Left lung (tissue), 14 donors: ENCODE measurements at places on chromosomes 2 and 18.

DNA sequence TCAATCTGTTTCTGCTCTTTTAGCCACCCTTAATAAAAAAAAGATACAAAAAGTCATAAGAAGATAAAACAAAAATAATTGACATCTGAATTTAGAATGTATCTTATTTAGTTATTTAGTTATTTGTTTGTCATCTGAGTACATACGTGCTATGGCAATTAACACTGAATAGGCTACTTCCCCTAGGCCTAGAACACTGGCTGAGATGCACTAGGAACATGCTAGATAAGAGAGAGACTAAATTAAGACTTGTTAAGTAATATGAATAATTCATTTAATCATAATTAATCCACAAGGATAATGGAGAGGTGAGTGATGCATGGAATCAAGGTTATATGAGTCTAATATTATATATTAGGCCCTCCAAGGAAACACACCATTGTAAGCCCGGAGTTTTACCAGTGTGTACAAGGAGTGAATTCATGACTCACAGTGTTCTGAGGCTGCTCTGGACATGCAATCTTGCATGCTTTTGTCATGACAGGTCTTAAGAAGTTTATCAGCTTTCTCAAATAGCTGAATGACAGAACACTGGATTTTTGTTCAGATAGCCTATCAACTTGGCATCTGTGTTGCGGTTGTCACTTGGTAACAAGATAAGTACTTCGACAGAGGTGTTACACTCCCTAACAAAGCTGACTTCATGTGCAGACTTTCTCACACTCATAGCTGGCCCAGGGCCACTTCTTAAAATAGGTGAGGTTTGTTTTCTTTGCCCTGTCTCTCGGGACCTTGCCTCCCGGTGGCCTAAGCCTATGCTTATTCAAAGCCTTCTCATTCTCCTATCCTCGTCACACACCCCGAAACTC, 5.0 kb upstream of the SERPINB2 start:
- DNase-seq, result no peak

- DNase-seq, result no peak
These were observed 35.7 kb downstream of the GNAL start for GRCh38 chr18:11724781-11725180.

DNA sequence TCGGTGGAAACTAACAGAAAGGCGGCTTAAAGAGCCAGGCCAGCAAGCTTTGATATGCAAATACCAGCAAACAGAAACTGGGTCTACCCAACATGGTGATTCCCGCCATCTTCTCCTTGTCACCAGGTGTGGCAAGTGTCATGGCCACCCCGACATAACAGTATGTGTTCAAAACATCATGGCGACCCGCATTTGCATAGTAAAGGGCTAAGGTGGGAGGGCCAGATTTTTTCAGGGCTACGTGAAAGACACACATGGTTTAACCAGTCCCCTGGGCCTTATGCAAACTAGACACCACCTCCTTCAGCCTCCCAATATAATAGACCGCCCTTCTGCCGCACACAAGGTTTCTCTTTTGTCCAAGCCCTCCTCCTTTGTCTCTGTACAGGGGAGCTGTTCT, 260.4 kb downstream of the METTL4 start:
- no peak for DNase-seq

DNA sequence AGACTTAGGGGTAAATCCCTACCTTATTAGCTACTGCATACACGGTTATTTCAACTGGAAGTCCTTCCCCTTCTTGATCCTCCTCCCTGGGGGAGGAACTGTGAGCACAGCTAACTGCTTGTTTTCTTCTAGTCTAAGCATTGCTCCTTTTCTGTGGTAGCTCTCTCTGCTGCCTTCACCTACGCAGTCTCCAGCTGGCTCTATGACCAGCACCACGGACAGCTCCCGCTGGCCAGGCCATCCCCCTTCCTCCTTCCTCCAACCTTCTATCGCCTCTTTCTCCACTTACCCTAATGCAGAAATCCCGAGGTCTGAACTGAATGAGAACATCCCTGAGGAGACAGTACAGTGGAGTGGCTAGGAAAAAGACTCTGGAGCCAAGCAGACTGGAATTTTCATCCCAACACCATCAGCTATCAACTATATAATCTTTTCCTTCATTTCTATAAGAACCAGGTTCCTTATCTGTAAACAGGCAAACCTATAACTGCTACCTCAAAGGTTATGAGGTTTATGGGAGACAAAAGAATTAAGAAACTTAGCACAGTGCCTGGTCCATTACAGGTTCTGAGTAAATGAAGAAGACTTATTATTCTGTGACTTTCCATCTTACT, 4.7 kb upstream of the CFAP65 start:
- peak; percentile 67 for DNase-seq

DNA sequence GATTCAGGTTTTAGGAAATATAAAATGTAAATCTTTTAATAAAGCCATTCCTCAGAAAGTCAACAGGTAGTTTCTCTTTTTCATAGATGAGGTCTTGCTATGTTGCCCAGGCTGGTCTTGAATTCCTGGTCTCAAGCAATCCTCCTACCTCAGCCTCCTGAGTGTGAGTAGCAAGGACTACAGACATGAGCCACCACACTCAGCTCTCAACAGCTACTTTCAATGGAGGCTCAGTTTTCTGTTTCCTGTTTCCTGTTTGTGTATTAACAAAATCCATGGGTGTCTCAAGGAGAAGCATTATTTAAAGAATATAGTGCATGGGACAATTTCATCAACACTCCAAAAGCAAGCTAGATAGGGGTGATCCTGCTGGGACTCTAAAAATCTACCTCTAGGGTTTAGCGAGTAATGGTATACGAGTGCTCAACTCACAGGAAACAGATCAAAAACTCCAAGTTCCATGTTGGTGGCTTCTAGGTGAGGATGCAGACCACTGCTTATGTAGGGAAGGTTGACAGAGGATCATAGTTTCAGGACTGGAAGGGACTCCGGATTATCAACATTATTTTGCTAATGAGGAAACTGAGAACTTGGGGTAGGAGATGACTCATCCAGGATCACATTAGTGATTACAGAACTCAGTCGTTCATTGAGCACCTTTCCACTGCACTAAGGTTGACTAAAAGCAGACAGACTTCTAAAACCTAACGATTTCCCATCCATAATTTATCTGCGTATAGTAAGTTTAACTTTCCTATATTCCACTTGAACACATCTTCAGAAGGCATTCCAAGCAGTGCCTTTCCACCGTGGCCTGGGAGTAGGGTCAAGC, 61.7 kb upstream of the WIPF1 start:
- DNase-seq, result no peak

- DNase-seq, result no peak
These were observed 71.0 kb upstream of the THUMPD2 start for GRCh38 chr2:39849982-39850526.
